ENCODE measurements at places on chromosomes 6 and 20.
A peak's percentile ranks its signal among the peaks of the same experiment; 100 is the strongest.

GRCh38 chr6:24879351-24879750 lies 56.4 kb downstream of the RIPOR2 start:
- DNase-seq = no peak

- DNase-seq = peak; percentile 49
These were observed 11.8 kb upstream of the GSTA1 start for GRCh38 chr6:52815167-52816092.

DNA sequence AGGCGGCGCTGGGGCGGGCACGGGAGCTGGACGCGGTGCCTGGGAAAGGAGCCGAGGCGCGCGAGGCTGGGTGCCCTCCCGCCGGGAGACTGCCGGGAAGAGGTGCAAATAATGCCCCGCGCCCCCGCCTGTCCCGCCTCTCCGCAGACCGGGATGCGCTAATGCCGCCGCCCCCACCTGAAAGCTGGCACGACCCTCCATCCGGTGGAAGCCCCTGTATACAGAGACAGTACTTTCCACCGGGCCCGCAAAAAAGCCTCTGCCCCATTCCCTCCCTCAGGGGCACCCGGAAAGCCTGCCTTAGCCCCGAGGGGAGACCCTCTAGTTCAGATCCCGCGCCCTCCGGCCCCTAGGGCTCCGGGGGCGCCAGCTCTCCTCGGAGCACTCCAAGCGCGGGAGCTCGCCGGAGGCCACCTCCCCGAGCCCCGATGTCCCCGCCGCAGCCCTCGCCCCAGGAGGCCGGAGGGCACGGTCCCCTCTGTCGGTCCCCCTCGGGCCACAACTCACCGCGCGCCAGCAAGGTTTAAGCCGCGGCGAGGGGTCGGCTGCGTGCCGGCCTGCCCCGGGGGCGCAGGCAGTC lies 1.2 kb downstream of the GRM4 start:
- DNase-seq = no peak

DNA sequence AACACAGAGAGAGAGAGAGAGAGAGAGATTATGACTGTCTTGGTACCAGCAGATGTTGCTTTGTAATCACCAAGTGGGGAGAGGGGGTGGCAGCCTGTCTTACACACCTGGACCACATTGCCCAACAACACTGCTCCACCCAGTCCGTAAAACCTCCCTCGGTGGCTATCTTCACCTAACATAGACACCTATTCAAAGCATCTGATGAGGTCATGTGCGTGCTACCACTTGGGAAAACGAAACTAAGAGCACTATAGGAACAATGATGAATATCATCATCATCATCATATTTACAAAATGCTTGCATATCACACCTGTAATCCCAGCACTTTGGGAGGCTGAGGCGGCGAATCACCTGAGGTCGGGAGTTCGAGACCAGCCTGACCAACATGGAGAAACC lies 24.1 kb upstream of the SALL4 start:
- no peak for DNase-seq

DNA sequence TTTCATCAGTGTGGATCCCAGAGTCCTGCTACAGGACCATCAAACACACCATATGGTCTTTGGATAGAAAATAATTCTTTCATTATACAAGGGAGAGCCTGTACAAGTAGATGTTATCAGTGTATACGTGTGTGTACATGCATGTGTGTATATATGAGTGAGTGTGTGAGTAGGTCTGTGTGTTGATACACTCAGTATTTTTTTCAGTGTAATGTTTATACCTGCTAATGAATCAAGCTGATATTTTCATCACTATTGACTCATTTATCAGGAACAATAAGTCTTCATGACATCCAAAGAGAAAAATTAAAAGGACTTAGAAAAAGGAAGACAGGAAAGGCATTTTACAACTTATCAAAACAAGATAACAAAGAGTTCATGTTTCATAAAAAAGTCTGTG lies 66.5 kb downstream of the EPM2A start:
- no peak for DNase-seq

DNA sequence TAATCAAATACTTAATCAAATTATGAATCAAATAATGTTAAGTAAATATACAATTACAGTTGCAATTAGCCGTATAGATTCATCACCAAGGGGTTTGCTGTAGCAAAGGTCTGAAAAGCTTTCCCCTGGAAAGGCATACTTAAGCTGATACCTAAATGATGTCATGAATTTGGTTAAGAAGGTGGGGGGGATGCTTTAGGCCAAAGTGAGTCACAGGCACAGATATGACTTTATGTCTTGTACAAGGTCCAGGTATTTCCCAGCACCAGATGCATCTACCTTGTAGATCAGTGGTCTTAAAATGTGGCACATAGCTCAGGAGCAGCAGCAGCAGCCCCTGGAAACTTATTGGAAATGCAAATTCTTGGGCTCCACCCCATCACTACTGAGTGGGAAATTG lies 557.3 kb upstream of the CDH4 start:
- DNase-seq = no peak

- no peak for DNase-seq
These were observed 67.4 kb downstream of the STMND1 start for GRCh38 chr6:17169291-17169690.
